Adrenal gland (tissue), 19 donors: ENCODE measurements at places on chromosomes 2 and 18. TPM values are rescaled to one million over a fixed set of nuclear protein-coding genes. Genes with fewer than 3 reads are reported as not detected.

Gene SETBP1
- 11.2 TPM for total RNA-seq

DNA sequence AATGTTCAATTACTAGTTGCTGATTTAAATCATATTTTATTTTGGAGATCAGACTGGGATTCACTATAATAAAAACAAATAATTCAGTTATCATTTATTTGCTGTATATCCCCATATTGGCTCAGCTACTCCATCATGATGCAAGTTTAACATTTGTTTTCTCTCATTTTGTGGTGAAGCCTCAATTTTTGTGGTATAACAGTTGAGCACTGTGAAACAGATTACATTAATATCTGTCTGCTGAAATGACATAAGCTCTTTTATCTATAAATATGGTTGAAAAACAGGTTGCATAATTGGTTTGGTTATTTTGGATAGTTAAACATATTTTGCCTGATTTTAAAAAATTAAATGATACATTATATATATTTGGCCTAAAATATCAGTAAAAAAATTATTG is 67.7 kb downstream of the DPP4 start:
- no peaks in the 10 kb centered on the region for H3K4me1 ChIP-seq
- H3K27me3 ChIP-seq, result no peaks in the 10 kb centered on the region
- H3K4me3 ChIP-seq, result no peak overlapping the region
- DNase-seq, result no peak
- no peaks in the 10 kb centered on the region for H3K36me3 ChIP-seq

GRCh38 chr2:187013058-187013457 is 164.1 kb upstream of the ZSWIM2 start:
- H3K4me1 ChIP-seq, result no peaks in the 10 kb centered on the region
- no peaks in the 10 kb centered on the region for H3K27me3 ChIP-seq
- no peak for DNase-seq
- H3K36me3 ChIP-seq, result no peaks in the 10 kb centered on the region
- H3K4me3 ChIP-seq, result no peak overlapping the region
- no peak overlapping the region for H3K27ac ChIP-seq

DNA sequence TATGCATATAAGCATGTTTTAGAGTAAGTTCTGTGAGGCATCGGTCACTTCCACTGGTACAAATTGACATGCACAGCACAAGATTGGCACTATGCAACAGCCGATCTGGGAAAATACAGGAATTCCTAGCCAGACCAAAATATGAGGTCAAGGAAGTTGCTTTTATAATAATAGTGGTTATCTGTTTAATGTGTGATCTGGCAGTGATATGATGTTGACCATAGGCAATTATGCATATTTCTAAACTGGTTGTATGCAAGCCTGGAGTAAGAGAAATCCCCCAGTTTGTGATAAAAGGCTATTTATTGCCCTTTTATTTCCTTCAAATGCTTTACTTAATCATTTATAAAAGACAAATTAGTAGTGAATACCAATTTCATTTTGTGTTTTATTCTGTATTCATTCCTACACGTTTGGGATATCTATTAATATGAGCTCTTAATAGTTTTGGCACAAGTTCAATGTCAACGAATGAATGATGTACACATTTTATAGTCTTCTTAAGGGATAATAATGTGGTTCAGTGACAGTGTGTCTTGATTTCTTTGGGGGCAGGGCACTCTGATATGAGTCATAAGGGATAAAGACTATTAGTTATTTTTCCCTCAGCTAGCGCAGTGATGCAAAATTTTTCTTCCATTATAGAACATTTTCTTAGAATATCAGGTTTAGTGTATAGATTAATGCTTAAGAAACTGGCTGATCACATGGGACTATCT is 34.7 kb upstream of the ZEB2 start:
- H3K4me3 ChIP-seq, result no peak overlapping the region
- H3K27ac ChIP-seq, result no peak overlapping the region
- no peak for DNase-seq
- no peaks in the 10 kb centered on the region for H3K36me3 ChIP-seq
- no peaks in the 10 kb centered on the region for H3K4me1 ChIP-seq
